Stimulated activated CD8-positive, alpha-beta memory T cell treated with anti-CD3 and anti-CD28 coated beads, Interleukin-2, amount 100 ng/mL, for 48 hours (primary cell): ENCODE measurements at places on chromosomes 6 and 20.

DNA sequence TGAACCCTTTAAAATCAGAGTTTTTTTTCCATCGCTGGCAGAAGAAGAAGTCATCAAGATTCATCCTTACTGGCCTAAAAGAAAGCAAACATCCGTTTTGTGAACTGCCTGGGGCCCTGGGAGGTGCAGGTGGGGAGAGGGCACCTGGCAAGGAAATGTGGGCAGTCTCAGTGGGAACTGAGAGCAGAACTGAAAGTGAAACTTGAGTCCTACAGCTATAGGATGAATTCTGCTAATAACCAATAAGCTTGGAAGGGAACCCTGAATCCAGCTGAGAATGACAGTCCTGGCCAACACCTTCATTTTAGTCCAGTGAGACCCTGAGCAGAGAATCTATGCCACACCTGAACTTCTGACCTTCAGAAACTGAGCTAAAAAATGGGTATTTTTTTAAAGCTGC, 130.1 kb upstream of the ASCC3 start:
- DNase-seq, result no peak

GRCh38 chr6:122363769-122364483, 35.5 kb upstream of the HSF2 start:
- DNase-seq, result no peak

DNA sequence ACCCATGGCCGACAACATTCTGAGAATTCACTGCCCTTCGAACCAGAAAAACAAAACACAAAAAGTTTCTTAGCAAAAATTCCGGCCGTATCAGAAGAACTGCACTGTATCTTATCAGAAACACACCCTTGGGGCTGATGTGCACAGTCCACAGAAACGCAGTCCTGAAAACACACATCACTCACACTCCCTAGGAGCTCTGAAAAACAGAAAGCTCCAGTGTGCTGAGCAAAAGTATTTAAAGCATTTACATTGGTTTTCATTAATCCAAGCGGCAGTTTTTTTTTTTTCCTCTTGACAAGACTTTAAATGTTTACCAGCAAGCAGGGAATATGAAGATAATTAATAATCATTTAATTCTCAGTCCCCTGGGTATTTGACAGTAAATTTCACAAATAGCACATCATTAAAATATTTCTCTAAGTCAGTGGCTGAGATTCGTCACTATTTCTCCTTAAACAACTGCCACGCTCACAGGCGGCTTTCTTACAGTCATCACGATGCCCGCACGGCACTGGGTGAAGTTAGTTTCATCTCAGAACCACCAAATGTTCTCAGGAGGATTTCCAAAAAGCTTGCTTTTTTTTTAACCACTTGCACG, 13.3 kb downstream of the NFATC2 start:
- peak; percentile 49 for DNase-seq

DNA sequence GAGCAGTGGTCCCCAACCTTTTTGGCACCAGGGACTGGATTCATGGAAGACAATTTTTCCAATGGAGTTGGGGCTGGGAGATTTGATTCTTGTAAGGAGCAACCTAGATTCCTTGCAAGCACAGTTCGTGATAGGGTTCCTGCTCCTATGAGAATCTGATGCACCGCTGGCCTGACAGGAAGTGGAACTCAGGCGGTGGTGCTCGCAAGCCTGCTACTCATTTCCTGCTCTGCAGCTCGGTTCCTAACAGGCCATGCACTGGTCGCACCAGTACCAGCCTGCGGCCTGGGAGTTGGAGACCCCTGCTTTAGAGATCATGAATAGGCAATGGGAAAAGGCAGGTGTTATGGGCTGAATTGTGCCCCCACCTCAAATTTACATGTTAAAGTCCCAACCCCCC, 131.2 kb downstream of the PFDN4 start:
- DNase-seq, result no peak
